ENCODE measurements at places on chromosomes 3 and 15. TPM values are rescaled to one million over a fixed set of nuclear protein-coding genes. Genes with fewer than 3 reads are reported as not detected.

DNA sequence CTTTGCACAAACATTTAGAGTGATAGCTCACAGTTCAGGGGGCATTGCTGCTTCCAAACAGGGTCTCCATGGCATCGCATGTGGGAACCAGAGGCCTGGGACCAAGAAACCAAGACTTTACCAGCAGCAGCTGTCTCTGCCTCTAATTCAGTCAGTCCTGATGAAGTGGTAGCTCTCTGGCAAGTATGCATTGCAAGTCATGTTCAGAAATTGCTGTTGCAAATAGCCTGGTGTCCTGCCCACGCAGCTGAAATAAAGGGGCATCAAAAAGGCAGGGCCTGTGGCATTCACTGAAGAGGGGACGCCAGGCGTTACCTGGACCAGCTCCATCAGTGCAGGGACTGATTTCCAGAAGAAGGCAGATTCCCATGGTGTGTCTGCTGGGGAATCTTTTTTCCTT, 121.3 kb downstream of the CD47 start:
- DNase-seq: no peak

Gene GOLGA8G
- 0.03 TPM for polyA plus RNA-seq

GRCh38 chr3:182258538-182259177, 534.6 kb upstream of the ATP11B start:
- peak; percentile 6 for DNase-seq

DNA sequence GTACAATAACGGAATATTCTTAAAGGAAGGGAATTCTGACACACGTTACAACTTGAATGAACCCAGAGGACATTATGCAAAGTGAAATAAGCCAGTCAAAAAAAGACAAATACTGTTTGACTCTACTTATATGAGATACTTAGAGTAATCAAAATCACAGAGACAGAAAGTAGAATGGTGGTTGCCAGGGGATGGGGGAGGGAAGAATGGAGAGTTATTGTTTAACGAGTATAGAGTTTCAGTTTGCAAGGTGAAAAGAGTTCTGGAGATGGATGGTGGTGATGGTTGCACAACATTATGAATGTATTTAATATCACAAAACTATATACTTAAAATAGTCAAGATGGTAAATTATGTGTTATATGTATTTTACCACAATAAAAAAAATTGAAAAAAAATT, 112.9 kb upstream of the ARHGEF3 start:
- no peak for DNase-seq

- no peak for DNase-seq
These were observed 904.1 kb downstream of the OTOL1 start for GRCh38 chr3:162400697-162401096.

Gene GOLGA8T
- polyA plus RNA-seq: 2.1 TPM

Gene CX3CR1
- polyA plus RNA-seq: 0.04 TPM

DNA sequence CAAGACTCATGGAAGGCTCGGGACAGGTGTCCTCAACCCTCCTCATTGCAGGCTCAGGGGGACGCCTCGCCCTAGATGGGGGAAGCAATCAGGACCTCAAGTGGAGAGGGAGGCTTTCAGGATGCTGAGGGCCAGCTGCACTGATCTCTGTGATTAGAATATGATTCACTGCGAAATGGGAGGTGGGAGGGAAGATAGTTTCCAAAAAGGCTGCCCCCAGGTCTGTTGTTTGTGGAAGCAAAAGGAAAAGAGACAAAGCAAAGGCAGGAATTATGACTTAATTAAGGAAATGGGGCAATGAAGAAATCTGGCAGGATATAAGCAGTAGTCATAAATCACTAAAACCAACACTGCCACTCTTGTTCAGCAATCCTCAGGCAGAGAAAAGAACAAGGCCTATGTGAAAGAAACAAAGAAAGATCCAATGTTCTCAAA, 85.6 kb upstream of the ABHD17C start:
- DNase-seq: no peak

Gene SMAD6
- polyA plus RNA-seq: 40.5 TPM

Gene SCG3
- polyA plus RNA-seq: not detected

DNA sequence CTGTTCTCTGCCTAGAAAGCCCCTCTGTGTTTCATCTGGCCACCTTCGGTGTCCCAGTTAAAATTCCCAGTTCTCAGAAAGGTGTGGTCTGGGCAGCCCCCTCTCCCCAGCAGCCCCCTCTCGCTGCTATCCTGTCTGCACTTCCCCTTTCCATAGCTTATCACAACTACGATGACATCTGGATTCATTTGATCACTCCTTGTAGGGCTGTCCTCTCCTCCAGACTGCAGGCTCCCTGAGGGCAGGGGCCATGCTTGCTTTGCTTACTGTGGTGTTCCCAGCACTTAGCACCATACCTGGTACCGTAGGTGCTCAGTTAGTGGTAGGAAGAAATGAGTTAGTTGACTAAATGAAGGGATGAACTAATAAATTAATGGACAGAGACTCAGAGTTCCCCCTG, 26.3 kb upstream of the GOLGA6C start:
- DNase-seq: no peak

GRCh38 chr3:37072892-37073291, 79.6 kb downstream of the MLH1 start:
- no peak for DNase-seq

- no peak for DNase-seq
These were observed 65.5 kb downstream of the FSIP1 start for GRCh38 chr15:39717134-39717533.

Gene CKMT1B
- polyA plus RNA-seq: 2.6 TPM

Gene TMEM207
- polyA plus RNA-seq: not detected

Gene C3orf49
- polyA plus RNA-seq: not detected

Gene ZNF445
- 4.0 TPM for polyA plus RNA-seq

Gene PRICKLE2
- 4.9 TPM for polyA plus RNA-seq

Gene CXCR6
- not detected for polyA plus RNA-seq

Gene ITGA11
- 17.2 TPM for polyA plus RNA-seq

Gene SV2B
- not detected for polyA plus RNA-seq

GRCh38 chr15:78034495-78035191, 42.9 kb downstream of the TBC1D2B start:
- DNase-seq: no peak

Gene FRMD5
- 3.3 TPM for polyA plus RNA-seq

DNA sequence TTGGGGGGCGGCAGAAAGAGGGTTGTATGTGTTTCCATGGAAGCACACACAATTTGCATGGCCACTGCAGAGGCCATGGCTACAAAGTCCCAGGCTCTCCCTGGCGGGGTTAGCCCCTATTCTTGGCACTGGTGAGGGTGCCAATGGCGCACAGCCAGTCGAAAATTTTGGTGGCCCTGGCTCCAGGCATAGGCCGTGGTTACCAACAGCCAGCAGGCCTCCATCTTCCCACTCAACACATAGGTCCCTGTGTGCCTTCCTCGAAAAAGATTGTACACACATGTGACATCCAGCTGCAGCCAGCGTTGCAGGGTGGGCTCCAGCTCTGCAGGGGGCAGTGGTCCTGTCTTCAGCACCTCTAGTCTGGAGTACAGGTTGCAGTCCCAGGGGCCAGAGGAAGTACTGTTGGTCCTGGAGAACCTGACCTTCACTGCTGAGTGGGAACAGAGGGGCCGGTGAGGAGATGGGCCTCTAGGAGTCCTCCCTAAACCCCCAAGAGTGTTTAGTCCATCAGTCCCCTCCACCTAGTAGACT, 7.1 kb downstream of the P4HTM start:
- no peak for DNase-seq

- DNase-seq: no peak
These were observed 57.9 kb downstream of the ARMC8 start for GRCh38 chr3:138245026-138245425.

Gene GABRR3
- not detected for polyA plus RNA-seq

DNA sequence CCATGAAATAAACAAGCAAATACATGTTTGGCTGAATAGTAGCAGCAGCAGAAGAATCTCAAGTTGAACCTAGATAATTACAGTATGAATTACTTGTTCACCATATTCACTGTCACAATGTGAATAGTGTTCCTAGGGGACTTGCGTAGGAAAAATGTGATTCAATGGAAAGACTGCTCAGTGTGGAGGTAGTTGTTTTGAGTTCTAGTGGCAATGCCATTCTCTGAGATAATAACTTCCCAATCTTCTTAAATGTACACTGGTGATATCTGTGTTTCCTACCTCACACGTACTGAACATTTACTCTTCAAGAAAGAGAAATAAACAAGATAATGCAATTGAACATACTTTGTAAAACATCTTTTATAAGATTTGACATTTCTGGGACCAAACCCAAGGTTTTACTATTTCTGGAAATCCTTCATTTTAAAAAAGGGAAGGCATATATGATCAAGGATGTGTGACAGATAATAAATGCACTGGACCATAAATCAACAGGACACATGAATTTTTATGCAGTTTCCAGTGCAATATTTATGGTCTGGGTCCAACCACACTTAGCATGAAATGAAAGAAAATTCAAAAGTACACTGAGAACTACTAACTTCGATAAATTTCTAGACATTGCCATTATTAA, 598.3 kb upstream of the ZNF385D start:
- no peak for DNase-seq

DNA sequence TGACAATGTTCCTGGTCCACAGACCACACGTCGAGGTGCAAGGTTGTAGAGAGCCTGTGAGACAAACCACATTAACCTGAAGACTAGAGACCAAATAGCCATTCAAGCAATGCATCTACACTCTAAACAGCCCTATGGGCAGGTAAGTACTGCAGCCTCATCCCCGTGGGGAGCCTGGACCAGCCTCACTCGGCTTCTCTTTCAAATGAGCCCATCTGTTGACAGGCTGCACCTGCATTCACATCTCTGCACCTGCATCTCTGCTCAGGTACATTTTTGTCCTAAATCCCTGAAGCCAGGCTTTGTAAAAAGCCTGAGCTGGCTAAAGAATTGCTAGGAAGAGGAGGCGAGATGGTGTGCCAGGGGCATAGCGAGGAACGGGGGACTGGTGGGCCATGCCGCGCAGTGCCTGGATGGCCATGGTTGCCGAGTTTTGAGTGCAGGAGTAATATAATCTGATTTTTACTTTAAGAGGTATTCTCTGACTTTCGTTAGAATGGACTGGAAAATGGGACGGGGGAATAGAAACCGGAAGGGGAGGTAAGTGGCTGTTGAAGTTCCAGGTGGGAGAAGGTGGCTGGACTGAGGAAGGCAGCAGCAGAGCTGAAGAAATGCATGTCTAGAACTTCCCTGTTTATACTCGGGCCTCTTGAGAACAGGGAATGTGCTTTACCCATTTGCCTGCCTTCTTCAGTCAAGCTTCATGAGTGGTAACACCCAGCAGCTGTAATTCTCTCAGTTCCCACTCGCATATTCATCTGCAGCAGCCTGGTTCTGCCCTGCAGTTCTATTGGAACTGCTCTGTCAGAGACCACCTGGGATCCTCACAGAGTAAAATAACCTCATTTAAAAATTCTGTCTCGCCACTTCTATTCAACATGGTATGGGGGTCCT, 226.4 kb downstream of the OPA1 start:
- DNase-seq: no peak

Gene SCAANT1
- polyA plus RNA-seq: not detected

Gene CFAP91
- polyA plus RNA-seq: 0.52 TPM

DNA sequence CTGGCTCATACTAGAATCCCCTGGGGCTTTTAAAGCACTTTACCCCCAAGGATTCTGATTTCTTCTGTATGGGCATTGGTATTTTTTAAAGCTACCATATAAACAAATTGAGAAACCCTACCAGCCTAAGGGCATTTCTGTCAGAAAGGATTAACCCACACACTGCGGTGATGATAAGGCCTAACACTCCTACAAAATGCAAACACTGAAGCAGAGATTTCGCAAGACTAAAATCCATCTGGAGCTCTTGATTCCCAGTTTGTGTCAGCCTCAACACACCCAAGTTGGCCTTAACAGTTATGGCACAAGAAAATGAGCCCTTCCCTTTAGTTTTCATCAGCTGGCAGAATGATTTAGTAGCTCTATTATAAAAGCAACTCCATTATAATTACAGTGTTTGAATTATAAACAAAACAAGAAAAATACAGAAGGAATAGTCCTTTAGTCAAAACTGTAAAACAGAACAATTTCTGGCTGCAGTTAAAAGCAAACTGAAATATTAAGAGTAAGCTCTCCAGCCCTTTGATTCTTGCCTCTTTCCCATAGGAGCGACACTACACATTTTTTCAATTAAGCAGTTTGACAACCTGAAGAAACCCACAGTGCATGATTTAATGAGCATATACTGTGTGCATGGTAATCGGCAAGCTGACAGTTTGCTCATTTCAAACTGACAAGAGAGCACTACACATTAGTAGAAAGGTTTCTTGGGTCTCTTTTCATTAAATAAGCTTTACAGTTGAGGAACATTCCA, 441.2 kb downstream of the FHIT start:
- no peak for DNase-seq

- no peak for DNase-seq
These were observed 3.9 kb upstream of the B3GNT5 start for GRCh38 chr3:183249006-183249718.

Gene SLC22A14
- not detected for polyA plus RNA-seq

Gene LYSMD4
- 6.0 TPM for polyA plus RNA-seq

DNA sequence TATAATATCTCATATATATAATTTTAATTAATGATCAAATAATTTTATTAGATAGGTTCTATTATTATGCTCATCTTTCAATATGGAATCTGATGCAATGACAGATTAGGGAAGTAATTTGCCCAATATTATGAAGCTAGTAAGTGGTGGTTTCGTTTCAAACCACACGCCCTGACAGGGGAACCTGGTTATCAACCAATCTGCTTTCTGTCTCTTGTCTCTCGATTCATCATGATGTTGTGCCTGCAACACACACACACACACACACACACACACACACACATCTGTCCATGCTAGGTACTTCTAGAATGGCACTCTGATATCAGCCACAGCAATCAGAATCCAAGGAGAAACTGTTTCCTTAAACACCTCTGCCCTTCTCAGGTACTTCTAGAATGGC, 128.4 kb downstream of the ZBBX start:
- no peak for DNase-seq

GRCh38 chr3:115651087-115651486, 27.8 kb downstream of the GAP43 start:
- no peak for DNase-seq

Data from A549 (cell line).